Fibroblast of skin of right biceps (primary cell): ENCODE measurements at places on chromosomes 3 and 15.

- no peak for DNase-seq
Observed at GRCh38 chr3:195019335-195019734, 251.6 kb downstream of the XXYLT1 start.

DNA sequence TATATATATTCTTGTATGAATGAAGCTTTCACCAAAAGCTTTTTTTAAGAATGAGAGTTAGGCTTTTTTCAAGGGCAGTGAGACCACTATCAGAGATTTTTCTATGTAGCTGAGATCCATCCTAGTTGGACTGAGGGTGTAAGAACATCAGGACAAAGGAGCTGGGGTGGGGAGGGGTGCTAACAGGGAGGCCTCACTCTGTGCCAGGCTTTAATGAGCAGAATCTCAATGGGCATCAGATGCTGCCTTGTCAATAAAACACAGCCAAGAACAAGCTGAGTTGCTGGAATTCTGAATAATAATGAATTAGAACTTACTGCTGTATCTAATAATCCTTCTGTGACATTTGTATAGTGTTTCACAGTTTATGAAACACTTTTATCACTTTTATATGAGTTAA, 41.4 kb upstream of the USP3 start:
- DNase-seq, result no peak

GRCh38 chr15:40894681-40895448, 615 bp downstream of the VPS18 start:
- peak; percentile 80 for DNase-seq

DNA sequence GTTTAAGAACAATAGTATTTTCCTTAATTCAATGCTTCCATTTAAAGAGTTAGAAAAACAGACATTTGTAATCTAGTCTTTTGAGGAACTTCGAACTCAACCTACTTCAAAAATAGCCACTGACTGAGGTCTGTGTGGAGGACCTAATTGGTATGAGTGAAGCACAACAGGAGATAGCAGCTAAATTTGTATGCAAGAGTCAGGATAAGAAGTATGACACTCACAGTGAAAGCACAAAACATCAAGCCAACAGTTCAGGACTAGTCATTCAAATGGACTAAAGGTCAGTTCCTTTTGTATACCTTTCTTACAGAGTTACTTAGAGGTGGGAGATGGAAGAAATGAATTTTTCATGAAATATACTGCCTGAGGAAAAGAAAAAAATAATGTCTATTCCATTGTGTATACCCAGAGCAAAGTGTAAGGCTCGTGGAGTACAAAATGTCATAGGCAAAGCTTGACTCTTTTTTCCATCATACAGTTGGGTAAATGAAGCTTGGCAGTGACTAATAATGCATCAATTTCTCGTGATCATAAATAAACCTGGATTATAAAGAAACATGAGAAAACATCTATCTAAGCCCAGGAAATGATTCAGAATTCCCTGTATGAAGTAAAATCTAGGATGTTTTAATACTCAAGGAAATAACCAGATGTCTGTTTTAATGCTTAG, 1005.2 kb upstream of the CADM2 start:
- DNase-seq, result no peak

DNA sequence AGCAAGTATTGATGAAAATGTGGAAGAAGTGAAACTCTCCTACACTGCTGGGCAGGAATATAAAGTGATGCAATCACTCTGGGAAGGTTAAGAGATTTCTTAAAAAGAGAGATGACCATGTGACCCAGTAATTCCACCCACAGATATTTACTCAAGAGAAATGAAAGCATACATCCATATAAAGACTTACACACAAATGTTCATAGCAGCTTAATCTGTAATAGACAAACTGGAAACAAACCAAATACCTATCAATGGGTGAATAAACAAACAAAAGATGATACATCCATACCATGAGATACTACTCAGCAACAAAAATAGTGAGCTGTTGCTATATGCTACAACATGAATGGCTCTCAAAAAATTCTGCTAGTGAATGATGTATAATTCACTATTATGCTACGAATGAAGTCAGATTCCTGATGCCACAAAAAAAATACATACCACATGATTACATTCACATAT, 463.3 kb downstream of the MAGI1 start:
- peak; percentile 97 for DNase-seq

GRCh38 chr15:32682569-32682968, 35.2 kb upstream of the GREM1 start:
- peak; percentile 98 for DNase-seq
